ENCODE measurements at places on chromosomes 12 and 14.

DNA sequence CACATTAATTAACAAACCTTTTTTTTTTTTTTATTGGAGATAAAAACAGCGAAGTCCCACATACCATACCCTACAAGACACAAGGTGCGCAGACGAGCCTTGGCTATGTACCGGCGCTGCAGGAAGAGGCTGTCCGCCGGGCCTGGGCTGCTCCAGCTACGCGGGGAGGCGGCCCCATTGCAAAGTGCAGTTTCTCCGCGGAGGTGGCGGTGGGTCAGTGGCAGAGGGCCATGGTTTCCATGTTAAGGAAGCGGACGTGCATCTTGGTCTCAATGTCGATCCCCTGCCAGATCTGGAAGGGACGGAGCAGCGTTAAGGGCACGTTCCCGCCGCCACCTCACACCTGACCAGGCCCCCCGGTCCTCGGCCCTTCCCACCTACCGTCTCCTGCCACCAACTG is 60.3 kb downstream of the TESC start:
- DNase-seq = no peak

- DNase-seq = no peak
Observed at GRCh38 chr12:110093631-110094311, 30.4 kb upstream of the IFT81 start.

- DNase-seq = no peak
Observed at GRCh38 chr14:62994096-62994495, 51.2 kb downstream of the KCNH5 start.

GRCh38 chr12:59735231-59735630 is 139.4 kb downstream of the SLC16A7 start:
- no peak for DNase-seq

All from stimulated activated CD8-positive, alpha-beta memory T cell treated with anti-CD3 and anti-CD28 coated beads, Interleukin-12 subunit alpha, Interleukin-12 subunit beta, amount 100 ng/mL, for 4 hours (primary cell).